ENCODE measurements at places on chromosomes 5 and 9. TPM values are rescaled to one million over a fixed set of nuclear protein-coding genes. Genes with fewer than 3 reads are reported as not detected.

UBTD2 gene
- total RNA-seq, result 13.0 TPM

FOXD4 gene
- 0.32 TPM for total RNA-seq

PRUNE2 gene
- 13.9 TPM for total RNA-seq

LAMC3 gene
- 4.8 TPM for total RNA-seq

PURA gene
- 23.5 TPM for total RNA-seq

- no peak for DNase-seq
Measured at GRCh38 chr9:76027861-76028260, 137.4 kb downstream of the PCSK5 start.

- no peak for DNase-seq
Measured at GRCh38 chr5:35593338-35593737, 24.3 kb upstream of the SPEF2 start.

- no peak for DNase-seq
Measured at GRCh38 chr5:142390334-142390733, 65.5 kb upstream of the SPRY4 start.

DNA sequence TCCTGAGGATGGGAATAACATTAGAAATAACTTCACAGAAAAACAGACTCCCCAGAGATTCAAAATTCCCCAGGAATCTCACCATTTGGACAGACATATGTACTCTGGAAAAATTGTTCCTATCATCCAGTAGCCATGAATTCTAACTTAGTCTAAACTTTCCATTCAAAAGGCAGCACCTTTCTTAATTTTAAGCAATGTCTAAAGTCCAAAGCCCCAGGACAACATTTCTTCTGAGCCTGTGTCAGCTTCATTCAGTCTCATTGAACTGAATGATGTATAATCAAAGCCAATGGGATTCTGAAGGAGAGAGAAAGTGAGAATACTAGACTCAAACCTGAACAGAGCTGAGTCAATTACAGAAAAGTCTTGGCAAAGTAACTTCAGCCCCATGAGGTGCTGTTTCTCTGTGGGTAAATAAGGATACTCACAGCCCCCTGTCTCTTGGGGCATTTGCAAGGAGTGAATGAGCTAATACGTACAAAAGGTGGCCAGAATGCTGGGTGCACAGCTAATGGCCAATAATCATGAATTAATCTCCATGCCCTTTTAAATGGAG is 140.6 kb downstream of the SEMA5A start:
- no peak for DNase-seq

GRCh38 chr5:77871946-77872345 is 95.8 kb upstream of the TBCA start:
- DNase-seq, result no peak

DNA sequence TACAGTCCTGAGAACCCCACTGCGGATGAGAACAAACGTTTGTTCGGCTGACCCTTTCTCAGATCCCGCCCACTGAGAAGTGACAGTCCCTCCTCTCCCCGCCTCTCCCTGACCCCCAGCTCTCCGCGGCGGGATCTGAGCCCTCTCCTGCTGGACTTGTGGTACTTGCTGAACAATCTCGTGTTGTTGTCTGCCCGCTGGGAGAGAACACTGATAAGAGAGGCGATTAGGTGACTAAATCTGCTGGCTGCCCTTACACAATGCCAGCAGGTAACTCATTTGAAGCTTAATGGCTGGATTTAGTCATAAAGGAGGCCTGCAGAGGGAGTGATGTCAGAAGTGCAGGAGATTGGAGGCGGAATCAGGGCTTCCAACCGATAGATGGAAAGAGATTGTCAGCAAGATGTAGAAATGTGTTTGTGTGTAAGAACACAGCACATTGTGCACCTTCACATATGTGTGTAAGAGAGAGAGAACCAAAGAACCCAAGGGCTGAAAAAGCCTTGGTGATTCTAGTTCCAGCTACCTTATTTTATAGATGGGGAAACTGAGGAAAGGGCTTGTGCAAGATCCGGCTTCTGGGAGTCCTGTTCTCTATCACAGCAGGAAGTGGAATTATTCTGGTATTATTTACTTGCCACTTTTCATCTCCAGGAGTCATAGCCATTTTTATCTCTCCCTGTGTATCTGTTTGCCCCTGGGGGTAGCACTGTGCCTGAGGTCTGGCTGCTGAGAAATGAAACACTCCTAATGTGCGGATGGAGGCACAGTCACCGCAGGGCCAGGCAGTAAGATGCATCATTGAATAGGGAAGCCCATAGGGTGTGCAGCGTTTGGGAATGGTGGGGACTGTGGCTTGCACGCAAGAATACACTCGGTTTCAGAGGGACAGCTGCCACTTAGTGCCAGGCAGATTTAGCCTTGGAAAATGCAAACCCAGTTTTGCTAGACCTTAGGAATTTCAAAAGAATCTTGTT is 203.7 kb upstream of the MSX2 start:
- DNase-seq, result no peak

GRCh38 chr5:54785729-54786591 is 199.4 kb downstream of the ESM1 start:
- no peak for DNase-seq

- no peak for DNase-seq
Measured at GRCh38 chr5:72179816-72180440, 72.7 kb downstream of the MAP1B start.

- DNase-seq, result no peak
Measured at GRCh38 chr5:174424219-174425053, 299.9 kb upstream of the MSX2 start.

DNA sequence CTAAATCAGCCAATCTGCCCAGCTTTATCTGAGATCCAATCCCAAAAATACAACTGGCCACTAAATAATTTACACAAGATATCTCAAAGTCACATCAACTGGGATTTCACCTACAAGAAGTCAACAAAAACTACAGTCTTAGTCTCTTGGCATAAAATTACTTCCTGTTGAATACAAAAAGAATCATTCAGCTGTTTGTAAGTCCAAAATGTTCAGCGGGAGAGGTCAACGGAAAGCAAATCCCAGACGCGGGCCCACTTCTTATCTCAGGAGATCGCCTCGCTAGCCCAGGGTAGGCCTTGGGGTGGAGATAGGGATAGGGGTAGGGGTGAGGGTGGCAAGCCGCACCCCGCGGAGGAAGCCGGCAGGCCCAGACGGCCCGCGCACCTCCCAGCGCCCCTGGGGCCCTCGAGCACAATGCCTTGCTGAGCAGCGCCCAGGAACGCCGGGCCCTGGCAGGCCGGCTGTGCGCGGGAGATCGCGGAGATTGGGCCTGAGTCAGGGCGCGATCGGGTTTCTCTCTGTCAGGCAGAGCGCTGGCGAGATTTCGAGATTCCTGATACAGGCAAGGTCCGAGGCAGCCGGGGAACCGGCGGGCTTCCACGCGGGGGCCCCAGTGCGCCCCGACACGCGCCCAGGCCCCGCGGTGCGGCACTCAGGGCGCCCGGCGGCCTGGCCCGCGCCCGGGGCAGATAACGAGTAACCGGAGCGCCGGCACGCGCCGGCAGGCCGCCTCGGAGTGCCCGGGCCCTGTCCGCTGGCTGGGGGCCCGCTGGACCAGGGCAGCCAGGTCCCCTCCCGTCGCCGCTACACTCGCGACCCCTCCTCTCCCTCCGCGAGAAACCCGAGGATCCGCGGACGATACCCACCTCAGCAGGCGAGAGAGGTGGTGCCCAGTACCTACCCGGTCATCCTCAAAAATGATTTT is 601 bp downstream of the HINT1 start:
- DNase-seq, result peak; percentile 91

- no peak for DNase-seq
Measured at GRCh38 chr5:98999631-99000030, 70.8 kb upstream of the CHD1 start.

DNA sequence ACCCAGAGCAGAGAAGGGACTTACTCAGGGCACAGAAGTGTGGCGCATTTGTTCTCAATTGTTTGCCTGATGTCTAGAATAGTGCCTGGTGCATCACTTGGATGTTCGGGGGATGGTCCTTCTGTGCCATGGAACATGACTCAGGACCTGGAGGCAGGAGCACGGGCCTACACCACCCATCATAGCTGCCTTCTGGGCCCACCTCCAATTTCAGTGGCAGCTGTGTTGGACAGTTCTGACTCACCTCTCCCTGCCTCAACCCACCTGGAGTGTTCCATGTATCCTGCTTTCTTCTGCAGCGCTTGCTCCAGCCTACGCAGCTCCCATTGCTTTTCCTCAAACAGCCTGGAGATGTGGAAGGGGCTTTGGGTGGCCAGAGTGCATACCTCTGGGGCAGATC is 12.5 kb upstream of the CXCL14 start:
- DNase-seq, result peak; percentile 49

DNA sequence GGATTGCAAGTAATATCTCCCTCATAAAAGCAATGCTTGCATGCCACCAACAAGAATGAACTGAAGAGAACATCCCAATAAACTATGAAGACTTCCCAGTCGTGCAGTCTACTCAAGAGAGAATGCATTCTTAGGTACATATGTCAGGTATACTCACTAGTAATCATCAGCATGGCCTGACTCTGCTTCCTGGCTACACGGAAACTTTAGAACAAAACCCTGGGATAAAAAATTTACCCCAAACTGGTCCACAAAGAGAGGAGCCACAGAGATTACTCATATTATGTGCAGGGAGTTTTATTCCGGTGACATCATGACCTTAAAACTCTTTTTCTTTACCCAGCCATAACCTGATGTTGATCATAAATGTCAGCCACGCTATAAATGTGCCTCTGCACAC is 57.5 kb upstream of the PAPPA start:
- no peak for DNase-seq

DNA sequence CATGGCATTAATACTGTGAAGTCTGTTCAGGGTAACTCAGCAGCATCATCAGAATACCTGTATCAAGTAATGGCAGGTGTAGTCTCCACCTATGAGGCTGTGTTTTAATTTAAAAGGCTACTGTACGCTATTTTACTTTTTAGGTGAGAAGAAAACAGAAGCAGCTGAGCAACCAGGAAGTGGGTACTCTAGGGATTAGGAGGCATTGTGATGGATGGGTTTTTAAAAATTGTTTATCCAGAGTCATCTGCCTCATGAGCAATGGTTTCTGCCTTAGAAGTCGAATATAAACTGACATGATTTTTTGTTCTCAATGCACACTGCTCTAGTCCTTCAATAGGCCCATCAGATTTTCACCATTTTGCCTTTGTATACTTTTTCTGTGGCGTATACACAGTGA is 42.6 kb downstream of the PSIP1 start:
- no peak for DNase-seq

DNA sequence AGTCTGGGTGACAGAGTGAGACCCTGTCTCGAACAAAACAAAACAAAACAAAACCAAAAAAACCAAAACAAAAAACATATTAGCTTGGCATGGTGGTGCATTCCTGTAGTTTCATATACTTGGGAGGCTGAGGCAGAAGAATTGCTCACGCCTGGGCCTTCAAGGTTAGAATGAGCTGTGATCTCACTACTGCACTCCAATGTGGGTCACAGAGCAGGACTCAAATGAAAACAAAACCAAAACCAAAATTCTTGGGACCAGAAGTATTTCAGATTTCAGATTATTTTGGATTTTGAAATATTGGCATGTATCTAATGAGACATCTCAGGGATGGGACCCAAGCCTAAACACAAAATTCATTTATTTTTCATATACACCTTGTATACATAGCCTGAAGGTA is 80.2 kb downstream of the TMC1 start:
- DNase-seq, result no peak

DNA sequence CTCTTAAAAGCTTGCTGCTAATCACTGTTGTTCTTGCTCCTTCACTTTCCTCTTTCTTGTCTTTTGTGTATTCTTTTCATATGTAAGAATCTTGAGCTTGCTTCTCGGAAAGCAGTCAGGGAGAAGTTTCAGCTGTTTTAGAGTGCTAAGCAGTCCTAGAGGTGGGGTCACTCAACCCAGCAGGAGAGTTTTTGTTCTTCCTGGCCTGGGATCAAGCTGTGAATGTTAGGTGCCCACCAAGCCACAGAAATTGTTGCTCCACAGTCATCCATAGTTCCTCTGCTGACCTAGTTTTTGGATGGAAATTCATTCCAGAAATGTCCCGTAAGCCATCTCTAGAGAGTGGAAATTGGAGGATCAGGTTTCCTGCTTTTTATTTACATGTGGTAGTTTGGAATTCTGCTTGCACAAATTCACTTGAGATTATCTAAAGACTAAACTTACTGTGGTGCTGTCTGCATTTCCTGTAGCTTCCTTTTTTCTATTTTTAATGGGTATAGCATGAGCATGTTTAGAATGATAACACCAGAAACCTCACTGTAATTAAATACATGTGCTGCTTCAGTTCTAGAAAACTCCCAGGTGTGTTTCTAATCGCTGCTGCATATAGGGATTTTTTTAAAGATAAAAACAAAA is 108.7 kb downstream of the MAST4 start:
- no peak for DNase-seq

- no peak for DNase-seq
Measured at GRCh38 chr9:113873926-113874325, 2.2 kb upstream of the ZNF618 start.

DNA sequence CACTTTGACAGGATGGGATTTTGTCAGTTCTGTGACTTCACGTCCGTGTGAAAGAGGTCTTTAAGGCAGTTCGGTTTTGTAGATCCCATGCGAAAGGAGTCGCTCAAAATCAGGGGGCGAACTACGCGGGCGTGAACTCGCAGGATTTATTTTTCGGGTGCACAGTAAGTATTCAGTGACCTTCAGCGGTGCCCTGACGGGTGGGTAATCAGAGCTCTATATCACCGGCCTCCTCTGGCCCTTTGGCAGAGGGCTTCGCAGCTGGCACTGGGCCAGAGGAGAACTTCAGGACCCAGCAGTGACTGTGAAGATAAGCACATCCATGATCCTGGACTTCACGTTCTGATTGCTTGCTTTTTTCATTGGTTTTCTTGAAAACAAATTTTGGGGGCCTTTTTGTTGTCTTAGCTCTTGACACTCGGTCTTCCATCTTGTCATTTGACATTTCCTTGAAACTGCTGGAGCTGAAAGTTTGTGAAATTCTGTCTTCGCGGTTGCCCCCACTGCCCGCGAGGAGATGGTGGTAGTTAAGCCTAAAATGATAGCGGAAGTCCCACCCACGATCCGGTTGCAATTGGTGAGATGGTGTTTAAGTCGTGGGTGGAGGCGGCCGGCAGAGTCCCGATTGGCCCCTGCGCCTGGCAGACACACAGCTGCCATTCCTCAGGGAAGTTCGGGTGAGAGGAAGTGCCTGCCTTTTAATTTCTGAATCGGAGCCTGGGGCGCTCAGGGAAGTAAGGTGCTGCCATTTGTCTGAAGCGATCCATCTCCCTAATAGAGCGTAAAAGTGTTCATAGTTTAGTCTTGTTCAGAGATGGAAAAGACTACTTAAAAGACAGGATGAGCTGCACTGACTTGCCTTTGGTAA is at the start of gene FAM120AOS:
TSS of gene FAM120AOS (minus strand) at position 535 of the 868 bp plus-strand sequence. CDS start 872 bp downstream, outside the sequence.
- DNase-seq, result peak; percentile 94

DNA sequence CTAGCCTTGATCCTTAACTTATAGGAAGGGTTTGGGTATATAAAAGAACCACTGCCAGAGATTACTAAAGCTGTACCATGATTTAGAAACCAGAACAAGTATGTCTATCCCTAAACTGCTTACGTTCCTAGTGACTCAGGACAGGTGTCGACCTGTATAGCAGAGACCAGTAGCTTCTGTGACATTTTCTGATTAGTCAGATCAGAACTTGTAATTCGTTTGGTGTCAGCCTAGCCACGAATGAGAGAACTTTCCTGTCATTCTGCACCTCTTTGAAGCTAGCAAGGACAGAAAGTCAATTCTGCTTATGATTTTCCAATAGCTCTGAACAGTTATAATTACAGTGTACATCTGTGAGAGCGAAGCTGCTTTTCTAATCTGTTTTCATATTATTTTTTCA is 39.5 kb downstream of the PRKACG start:
- no peak for DNase-seq

Measured in mesenteric fat pad (tissue), 1 donor.